Effector CD4-positive, alpha-beta T cell (primary cell): ENCODE measurements at places on chromosomes 13 and 19.
A peak's percentile ranks its signal among the peaks of the same experiment; 100 is the strongest.

GRCh38 chr19:12796146-12797071 lies 5.1 kb downstream of the JUNB start:
- DNase-seq, result peak; percentile 66

- no peak for DNase-seq
Observed at GRCh38 chr19:1253514-1254080, 5.2 kb downstream of the MIDN start.

GRCh38 chr19:11090997-11091702 lies 1.9 kb downstream of the LDLR start:
- no peak for DNase-seq

DNA sequence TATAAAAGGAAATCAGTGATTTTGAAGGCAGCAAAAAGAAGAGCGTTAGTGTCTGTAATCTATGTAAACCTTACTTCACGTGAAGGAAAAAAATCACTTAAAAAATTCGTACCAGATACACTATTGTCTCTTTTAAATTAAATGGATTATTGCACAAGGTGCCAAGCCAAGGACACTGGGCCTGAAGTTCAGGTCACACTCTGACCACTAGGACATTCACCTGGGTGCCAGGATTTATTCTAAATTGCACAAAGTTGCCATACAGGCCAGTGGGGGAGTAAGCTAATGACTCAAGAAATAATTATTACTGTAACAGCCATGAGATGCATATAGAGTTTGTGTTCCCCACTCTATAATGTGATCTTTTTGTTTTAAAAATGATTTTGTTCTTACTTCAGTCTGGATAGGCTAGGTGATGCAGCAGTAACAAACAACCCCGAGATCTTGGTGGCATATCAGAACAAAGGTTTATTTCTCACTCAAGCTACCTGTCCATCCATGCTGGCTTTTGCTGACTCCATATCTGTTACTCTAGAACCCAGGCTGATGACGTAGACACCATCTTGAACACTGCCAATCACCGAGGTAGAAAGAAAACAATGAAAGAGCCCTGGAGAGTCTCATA lies 252.1 kb downstream of the DCT start:
- DNase-seq, result no peak

GRCh38 chr19:7904074-7905020 lies 670 bp downstream of the MAP2K7 start:
- DNase-seq, result peak; percentile 70

DNA sequence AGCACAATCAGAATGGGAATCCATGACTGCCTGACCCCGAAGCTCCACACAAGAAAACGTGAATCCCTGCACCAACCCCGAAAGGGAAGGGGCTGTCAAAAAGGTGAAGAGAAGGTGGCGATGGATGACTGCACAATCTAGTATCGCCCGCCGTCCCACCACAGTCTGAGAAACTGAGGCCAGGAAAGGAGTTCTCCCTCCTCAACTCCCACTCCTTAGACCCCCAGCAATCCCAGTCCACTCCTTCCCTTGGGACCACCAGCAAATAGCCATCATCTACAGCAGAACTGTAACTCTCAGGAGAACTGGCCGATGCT lies 451 bp downstream of the NOSIP start:
- DNase-seq, result no peak

DNA sequence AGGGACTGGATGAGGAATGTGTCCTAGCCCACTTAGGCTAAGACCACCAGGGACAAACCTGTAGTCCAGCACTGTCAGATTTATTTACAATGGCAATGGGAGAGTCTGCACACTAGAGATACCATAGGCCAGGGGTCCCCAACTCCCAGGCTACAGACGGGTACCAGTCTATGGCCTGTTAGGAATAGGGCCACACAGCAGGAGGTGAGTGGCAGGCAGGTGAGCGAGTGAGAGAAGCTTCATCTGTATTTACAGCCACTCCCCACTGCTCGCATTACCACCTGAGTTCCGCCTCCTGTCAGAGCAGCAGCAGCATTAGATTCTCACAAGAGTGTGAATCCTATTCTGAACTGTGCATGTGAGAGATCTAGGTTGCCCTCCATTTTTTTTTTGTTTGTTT lies 2.4 kb downstream of the THAP8 start:
- DNase-seq, result no peak

GRCh38 chr19:1455336-1456120 lies 5.6 kb downstream of the APC2 start:
- peak; percentile 30 for DNase-seq

DNA sequence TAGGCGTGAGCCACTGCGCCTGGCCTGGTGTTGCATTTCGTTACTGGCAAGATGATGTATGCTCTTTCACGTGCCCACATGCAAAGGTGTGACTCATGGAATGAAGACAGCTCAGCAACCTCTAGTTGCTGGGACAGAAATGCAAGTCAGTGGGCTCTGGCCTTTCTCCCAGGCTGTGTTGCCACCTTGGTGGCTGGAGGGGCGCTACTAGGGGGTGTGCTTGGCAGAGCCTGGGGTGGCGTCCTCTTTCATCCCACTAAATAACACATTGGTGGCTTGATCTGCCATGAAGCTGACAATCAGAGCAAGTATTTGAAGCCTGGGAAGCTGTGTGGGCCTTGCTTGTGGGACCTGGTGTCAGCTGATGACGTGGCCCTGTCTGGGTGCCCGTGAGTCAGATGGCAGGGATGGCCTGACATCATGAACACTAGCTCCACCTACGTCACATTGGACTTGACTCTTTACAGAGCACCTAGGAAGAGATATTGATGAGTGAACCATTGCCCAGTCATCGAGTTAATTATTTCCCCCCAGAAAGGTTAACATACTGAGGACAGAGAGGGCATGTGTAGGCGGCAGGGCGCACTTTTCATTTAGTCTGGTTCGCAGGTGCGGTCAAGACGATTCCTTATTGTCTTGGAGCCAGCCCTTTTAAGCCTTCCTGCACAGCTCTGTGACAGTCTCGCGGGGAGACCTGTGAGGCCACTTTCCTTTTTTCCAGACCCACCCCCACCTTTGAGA lies 154.2 kb downstream of the TM9SF2 start:
- no peak for DNase-seq

- DNase-seq, result peak; percentile 84
Observed at GRCh38 chr19:41570639-41571112, 5.3 kb upstream of the CEACAM21 start.

GRCh38 chr13:93534181-93534700 lies 307.6 kb downstream of the GPC6 start:
- DNase-seq, result no peak

DNA sequence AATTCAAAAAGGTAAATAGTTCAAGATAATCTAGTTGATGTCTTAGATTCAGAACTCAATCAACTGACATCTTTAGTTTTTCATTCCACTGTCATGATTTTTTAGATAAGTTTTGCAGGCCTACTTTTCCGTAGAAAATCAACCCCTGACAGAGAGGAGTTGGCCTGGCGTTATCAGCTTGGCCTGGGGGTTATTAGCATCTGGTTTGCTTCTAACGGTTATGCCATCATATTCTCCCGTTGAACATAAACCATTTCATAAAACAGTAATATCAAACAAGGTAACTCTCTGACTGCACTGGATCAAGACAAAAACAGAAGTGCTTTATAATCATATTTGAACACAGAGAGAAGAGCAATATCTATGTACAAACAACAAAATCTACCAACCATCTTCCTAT lies 130.8 kb upstream of the PCDH20 start:
- DNase-seq, result no peak

DNA sequence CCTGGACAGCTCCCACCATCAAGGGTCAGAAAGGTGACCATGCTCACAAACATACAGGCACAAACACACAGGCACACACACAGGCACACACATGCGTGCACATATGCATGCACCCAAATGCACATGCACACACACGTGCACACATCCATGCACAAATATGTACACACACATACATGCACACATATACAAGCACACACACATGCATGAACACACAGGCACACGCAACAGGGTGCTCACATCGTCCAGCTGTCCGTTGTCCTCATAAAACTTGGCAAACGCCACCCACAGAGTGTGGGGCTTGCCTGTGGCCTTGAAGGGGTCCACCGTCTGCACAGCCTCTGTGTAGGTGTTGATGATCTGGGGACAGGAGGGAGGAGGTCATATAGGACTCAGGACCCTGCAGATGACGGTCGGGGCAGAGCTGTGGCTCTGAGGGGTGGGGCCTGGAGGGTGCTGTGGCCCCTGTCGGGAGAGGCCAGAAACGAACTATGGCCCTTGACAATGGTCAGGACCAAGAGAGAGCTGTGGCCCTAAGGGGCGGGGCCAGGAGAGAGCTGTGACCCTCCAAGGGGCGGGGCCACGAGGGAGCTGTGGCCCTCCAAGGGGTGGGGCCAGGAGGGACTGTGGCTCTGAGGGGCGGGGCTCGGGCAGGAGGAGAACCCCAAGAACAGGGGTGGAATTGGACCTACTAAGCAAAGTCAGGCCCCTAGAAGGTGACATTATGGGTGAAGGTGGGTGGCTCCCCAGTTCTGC lies 6.2 kb downstream of the XAB2 start:
- no peak for DNase-seq

- DNase-seq, result no peak
Observed at GRCh38 chr19:16296713-16297112, 27.9 kb upstream of the KLF2 start.

DNA sequence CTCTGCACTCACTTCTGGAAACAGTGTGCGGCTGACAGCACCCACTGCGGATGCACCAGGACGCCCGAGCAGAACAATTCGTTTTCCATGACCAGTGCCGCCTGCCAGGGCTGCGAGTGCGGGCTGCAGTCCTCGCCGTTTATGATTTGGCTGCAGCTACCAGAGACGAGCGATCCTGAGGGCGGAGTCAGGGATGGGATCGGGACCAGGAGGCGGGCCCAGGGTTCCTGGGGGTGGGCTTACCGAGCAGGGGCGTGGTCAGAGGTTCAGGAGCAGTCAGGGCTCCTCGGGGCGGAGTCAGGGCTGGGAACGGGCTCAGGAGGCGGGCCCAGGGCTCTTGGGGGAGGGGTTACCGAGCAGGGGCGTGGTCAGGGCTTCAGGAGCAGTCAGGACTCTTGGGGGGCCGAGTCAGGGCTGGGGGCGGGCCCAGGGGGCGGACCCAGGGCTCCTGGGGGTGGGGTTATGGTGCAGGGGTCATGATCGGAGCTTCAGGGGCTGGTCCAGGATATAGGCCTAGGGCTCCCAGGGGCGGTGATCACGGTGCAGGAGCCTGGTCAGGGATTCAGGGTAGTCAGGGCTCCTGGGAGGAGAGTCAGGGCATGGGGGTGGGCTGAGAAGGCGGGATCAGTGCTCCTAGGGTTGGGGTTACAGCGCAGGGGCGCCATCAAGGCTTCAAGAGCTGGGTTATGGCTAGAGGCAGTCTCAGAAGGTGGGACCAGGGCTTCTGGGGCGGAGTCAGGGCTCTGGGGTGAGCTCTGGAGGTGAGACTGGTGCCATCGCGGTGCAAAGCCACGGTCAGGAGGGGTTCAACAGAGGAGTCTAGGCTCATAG lies 1.7 kb downstream of the KLK4 start:
- DNase-seq, result no peak

DNA sequence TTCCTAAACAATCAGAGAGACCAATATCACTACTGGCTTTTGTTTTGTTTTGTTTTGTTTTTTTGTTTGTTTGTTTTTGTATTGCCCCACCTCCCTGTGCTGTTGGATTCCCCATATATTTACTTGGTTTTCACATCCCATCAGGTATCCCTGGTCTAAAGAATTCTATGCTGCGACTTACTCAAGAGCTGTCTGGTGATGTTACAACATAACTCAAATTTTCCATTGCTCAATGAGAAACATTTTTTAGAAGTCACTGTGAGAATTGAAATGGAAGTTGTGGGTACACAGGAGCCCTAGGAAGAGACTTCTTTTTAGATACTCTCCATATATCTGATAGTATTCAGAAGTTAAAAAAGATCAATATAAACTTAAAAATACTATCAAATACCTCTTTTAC lies 181.4 kb downstream of the KLF5 start:
- DNase-seq, result no peak

- no peak for DNase-seq
Observed at GRCh38 chr13:76316998-76317527, 569.1 kb downstream of the KCTD12 start.

- DNase-seq, result no peak
Observed at GRCh38 chr13:103715335-103715734, 649.1 kb upstream of the SLC10A2 start.
